Nasal cavity respiratory epithelium epithelial cell of viscerocranial mucosa (primary cell): ENCODE measurements at places on chromosomes 12 and 14. TPM values are rescaled to one million over a fixed set of nuclear protein-coding genes. Genes with fewer than 3 reads are reported as not detected.

PCED1B gene
- 1.7 and 2.6 TPM in 2 replicates for total RNA-seq

LRRK2 gene
- total RNA-seq: 0.34 and 2.1 TPM in 2 replicates

HOXC11 gene
- total RNA-seq: not detected in 2 replicates

GZMH gene
- not detected in 2 replicates for total RNA-seq

SMCO3 gene
- total RNA-seq: not detected in 2 replicates

RNFT2 gene
- 0.28 and 0.34 TPM in 2 replicates for total RNA-seq

EIF2S3B gene
- 0.68 and 7.4 TPM in 2 replicates for total RNA-seq

REC8 gene
- total RNA-seq: 1.4 and 1.9 TPM in 2 replicates

TRIM9 gene
- under 0.01 and 0.64 TPM in 2 replicates for total RNA-seq

TM7SF3 gene
- total RNA-seq: 357 and 478 TPM in 2 replicates

DBX2 gene
- total RNA-seq: not detected in 2 replicates

AVPR1A gene
- total RNA-seq: not detected in 2 replicates

TSPAN8 gene
- total RNA-seq: 0.07 TPM in 1 of 2 replicates, not detected in the other

B4GALNT3 gene
- total RNA-seq: 4.7 and 22.9 TPM in 2 replicates
